ENCODE measurements at places on chromosomes 5 and 9.

DNA sequence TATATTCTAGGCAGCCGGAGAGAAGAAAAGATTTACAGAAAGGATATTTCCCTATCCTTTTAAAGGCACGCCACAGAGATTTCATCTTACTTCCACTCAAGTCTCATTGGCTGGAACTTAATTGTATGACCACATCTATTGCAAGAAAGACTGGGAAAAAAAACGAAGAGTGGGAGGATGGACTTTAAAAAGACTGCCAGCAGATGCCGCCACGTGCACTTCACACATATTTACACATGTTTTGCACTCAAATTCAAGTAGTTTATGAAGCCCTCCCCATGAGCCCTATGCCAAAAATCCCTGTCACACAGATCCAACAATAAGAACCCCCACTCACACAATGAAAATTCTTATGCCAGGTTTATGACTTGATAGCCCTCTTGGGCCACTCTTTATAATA, 138.5 kb upstream of the TYRP1 start:
- no peak for DNase-seq

DNA sequence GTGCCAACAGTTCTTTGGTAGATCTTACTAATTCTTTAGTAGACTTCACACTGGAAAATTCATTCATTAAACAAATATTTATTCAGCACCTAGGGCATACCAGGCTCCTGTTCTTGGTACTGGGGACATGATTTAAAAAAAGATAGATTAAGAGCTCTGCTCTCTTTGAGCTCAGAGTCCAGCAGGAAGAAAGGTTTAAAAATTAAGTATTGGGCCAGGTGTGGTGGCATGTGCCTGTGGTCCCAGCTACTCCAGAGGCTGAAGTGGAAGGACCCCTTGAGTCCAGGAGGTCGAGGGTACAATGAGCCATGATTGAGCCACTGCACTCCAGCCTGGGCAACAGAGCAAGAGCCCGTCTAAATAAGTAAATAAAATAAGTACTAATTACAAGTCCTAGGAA, 41.4 kb downstream of the ENC1 start:
- DNase-seq, result no peak

GRCh38 chr5:36728697-36729543, 122.5 kb downstream of the SLC1A3 start:
- peak; percentile 55 for DNase-seq

- DNase-seq, result no peak
These were observed 104.8 kb downstream of the VCAN start for GRCh38 chr5:83576341-83576740.

DNA sequence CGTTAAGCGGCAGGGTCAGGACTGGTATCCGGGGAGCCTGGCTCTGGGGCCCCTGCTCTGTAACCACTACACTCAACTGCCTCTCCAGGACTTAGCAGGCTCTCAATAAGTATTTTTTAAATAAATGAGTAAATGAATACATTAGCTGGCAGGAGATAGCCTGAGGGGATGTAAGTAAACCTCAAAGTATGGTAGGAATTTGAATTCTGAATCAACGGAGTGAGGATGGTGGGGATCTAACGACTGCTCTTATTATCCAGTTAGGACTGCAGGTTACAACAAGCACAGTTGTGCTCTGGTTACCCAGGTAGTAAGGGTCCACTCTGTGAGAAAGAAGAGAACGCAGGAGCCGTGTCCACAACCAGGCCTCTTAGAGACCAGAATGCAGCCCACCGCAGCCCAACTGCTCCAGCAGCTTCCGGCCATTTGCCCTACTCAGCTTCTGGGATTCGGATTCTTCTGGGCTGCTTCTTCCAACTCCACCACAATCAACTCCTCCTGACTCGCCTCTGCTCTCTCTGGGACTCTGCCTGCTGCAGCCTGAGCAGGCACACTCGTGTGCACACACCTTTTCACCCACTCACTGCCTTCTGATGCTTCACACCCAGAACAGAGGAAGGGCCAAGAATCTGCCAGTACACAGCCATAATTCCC, 52.6 kb downstream of the MED27 start:
- DNase-seq, result peak; percentile 41

- peak; percentile 97 for DNase-seq
These were observed 1.8 kb downstream of the HSPB3 start for GRCh38 chr5:54457094-54457862.

GRCh38 chr9:37820142-37820541, 19.5 kb downstream of the DCAF10 start:
- DNase-seq, result no peak

DNA sequence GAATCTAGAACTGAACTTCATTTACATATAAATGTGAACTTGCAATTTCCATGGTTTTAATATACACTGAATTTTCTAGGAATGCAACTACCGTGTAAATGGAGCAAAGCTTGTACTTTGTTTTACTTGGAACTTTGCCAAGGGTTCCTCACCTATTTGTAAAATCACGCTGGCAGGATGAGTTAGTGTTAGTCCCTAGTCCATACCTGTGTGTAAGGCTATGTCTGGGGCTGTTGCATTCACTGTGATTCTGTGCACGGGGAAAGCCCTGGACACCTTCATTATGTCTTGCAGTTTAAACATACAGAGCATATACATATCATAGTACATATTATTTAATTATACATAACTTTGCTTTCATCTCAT, 119.9 kb downstream of the PAX5 start:
- DNase-seq, result no peak

DNA sequence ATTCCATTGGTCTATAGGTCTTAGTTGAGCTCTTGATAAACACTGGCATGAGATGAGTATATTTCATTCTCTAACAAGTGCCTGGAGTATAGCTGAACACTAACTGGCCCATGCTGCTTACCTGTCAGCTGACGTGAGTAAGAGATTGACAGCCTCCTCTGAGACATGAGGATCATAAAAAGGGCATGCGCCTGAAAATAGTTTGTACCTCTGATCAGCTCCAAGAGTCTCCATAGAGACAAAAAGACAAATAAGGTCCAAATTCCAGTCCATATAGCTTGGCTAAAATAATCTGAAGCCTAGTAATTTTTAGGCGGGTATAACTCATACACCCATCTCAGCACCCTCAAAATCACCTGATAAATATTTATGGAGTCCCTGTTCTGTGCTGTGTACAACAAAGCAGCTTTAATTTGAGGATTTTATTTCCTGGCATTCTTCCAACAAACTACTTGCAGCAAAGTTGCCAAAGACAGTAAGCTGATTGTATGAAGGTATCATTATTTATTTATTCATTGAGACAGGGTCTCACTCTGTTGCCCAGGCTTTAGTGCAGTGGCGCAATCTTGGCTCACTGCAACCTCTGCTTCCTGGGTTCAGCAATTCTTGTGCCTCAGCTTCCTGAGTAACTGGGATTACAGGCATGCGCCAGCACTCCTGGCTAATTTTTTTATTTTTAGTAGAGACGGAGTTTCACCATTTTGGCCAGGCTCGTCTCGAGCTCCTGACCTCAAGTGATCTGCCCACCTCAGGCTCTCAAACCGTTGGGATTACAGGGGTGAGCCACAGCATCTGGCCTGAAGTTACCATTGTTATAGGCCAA, 16.2 kb upstream of the FSD1L start:
- DNase-seq, result no peak

DNA sequence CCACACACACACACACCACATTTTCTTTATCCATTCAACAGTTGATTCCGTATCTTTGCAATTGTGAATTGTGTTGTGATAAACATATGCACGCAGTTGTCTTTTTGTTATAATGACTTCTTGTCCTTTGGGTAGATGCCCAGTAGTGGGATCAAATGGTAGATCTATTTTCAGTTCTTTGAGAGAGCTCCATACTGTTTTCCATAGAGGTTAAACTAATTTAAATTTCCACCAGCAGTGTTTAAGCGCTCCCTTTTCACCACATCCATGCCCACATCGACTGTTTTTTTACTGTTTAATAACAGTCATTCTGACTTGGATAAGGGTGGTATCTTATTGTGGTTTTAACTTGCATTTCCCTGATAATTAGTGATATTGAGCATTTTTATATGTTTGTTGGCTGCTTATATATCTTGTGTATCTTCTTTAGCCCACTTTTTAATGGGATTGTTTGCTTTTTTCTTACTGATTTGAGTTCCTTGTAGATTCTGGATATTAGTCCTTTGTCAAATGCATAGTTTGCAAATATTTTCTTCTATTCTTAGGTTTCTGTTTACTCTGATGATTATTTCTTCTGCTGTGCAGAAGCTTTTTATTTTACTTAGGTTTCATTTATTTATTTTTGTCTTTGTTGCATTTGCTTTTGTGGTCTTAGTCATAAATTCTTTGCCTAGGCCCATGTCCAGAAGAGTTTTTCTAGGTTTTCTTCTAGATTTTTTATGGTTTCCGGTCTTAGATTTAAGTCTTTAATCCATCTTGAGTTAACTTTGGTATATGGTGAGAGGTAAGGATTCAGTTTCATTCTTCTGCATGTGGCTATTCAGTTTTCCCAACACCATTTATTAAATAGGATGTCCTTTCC, 82.4 kb downstream of the SH3RF2 start:
- DNase-seq, result no peak

DNA sequence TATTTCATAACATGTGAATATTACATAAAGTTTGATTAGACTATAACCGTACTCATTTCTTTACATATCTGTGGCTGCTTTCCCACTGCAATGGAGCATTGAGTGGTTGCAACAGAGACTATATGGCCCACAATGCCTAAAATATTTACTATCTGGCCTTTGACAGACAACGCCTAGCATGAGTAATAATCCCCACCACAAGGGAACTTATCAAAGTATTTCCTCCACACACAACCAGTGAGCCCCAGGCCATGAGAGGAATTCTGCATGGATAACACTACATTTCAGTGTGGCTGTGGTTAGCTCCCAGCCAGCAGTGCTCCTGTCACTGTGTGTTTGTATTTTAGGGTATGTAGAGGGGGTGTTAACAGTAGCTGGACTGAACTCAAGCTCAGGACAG, 54.8 kb downstream of the FAM81B start:
- DNase-seq, result no peak

- DNase-seq, result peak; percentile 32
These were observed 33.3 kb upstream of the SLCO6A1 start for GRCh38 chr5:102532123-102532522.

- no peak for DNase-seq
These were observed 16.5 kb downstream of the ASS1 start for GRCh38 chr9:130461218-130461630.

DNA sequence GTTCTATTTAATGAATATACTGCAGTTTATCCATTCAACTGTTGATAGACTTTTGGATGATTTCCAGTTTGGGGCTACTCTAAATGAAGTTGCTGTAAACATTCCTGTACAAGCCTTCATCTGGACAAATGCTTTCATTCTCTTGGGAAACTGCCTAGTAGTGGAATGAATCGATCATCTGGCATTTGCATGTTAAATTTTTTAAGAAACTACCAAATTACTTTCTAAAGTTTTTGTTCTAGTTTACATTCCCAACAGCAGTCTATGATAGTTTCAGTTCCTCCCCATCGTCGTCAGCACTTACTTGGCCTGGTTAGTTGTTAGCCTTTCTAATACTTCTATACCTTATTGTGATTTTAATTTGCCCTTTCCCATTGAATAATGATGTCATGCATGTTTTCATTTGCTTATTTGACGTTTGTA, 306.3 kb downstream of the FER start:
- DNase-seq, result peak; percentile 67

DNA sequence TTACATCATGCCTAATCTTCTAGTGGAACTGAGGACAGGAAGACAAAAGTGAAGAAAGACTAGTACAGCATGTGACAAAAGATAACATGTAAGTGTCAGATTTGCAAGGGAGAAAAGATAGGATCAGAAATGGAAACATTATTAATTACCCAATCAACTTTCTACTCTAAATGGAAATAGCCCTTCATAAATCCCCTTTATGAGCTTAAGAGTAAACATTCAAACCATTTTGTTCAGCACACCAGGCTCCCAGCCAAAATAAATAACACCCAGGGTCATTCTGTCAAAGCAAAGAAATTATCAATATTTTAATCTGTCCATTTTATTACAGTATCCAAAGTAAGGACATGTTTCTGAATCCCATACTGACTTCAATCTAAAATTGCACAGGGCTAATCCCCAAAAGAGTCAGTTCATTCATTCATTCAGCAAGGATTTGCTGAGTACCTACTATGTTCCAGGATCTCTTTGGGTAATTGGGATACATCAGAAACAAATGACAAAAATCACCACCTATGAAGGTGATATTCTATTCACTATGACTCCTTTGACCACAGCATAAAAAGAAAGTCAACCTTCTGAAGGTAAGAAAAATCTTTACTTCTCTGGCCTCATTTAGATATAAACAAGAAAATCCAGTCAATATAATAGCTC, 5.3 kb downstream of the PRELID2 start:
- DNase-seq, result no peak

- no peak for DNase-seq
These were observed 44.7 kb upstream of the MYOT start for GRCh38 chr5:137822984-137823383.

DNA sequence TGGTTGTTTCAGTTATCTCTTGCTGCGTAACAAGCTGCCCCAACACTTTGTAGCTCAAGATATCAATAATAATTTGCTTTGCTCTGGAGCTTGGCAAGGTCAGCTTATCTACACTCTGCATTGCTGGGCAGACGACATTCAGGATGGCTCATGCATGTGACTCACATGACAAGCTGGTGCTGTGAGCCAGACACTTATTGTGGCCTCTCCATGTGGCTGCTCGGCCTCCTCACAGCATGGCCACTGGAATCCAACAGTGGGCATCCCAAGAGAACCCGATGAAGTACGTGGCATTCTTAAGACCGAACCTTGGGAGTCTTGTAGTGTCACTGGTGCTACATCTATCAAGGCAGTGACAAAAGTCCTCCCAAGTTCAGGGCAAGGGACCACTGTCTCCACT, 94.2 kb upstream of the MVB12B start:
- DNase-seq, result no peak

GRCh38 chr9:134135343-134136117, at the start of gene WDR5:
Gene WDR5 (plus strand): TSS chr9:134136082. CDS start chr9:134139878, 3,796 bp downstream.
- DNase-seq, result peak; percentile 86

DNA sequence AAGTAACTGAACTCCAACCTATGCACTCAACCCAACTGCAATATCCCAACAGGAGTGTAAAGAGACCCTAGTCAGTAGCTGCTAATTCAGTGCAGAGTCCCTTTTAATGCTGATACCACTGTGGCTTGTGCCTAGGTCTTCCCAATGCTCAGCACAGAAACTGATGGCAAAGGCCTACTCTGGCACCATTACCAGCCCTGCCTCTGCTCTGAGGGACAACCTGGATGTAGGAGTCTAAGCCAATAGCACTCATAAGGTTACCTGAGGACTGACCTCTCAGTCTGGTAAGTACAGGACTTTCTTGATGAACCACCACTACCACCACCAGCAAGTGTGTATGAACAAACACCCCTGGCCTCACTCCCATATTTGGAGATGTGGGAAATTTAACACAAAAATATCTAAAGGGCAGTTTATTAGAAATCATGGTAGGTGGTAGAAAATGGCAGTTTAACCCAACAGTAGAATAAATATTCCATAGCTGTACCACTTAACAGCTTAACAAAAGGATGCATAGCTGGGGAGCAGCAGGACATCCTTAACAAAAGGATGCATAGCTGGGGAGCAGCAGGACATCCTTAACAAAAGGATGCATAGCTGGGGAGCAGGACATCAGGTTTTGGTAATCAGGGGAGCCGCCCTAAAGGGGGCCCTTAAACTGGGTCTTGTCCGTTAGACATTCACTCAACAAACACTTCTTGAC, 11.0 kb upstream of the DNAJA1 start:
- DNase-seq, result no peak

- DNase-seq, result no peak
These were observed 3.4 kb downstream of the DPH7 start for GRCh38 chr9:137575364-137575715.

- DNase-seq, result peak; percentile 30
These were observed 16.5 kb upstream of the PRSS3 start for GRCh38 chr9:33778700-33779351.

GRCh38 chr5:40557501-40557900, 122.2 kb upstream of the PTGER4 start:
- no peak for DNase-seq

GRCh38 chr9:93731963-93732362, 155.6 kb downstream of the PHF2 start:
- DNase-seq, result no peak

All from fibroblast of gingiva (primary cell).